Right ventricle myocardium inferior (tissue), 1 donor: ENCODE measurements at places on chromosomes 7 and 10. TPM values are rescaled to one million over a fixed set of nuclear protein-coding genes. Genes with fewer than 3 reads are reported as not detected.

The EPO gene
- total RNA-seq: not detected

The SMARCD3 gene
- total RNA-seq: 110 TPM

GRCh38 chr7:134018306-134018705 lies 108.8 kb upstream of the LRGUK start:
- DNase-seq: no peak

DNA sequence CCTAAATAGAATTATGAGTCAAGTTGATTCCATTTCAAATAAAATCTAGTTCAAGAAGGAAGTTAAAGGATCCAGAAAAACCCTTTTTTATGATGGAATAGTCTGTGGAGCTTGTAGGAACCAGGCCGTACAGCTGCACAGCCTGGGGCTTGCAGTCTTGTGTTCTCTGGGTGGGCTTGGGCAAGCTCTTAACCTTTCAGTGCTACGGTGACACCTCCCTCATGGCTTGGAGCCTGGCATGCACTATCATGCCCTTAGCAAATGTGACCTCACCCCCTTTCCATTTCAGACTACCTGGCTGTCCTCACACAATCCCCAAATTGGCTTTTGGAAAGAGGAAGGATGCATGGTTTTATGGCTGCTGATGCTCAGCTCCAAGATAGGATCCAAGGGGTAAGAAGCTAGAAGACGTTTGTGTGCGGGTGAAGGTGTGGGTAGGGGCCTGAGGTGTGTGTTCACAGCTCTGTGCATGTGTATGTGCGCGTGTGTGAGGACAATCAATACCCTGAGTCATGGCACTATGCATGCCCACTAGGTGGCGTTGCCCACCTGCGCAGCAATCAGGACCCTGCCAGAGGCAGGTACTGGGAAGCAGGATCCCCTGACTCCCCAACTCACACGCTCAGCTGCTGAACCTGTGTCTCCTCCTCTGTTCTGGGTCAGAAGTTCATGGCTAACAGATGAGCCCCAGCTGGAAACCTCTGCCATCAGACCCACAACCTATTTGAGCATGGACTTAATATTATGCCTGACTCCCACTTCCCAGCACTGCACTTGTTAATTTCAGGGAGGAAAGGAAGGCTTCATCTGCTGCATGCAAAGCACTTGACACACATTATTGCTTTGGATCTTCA lies 113.4 kb downstream of the PTPN20 start:
- DNase-seq: peak; percentile 71

DNA sequence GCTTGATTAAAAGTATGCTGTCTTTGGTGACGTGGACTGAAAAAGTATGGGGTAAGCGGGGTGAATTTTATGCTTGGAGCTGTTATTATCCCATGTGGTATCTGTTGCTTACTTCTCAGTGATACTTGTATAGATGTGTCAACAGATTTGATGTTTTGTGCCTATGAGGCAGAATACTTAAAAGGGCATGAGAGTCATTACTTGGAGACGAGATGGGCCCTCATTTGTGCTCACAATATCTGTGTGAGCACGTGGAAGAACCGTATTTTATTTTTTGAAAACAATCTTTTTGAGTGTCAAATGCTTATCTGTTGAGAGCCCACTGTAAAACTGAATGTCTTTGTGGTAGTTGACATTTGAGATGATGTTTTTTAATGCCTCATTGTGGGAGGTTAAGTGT lies 281.9 kb downstream of the EXOC4 start:
- DNase-seq: no peak

The GATA3 gene
- 1.3 TPM for total RNA-seq

The PON1 gene
- total RNA-seq: not detected

GRCh38 chr10:55460008-55460407 lies 659.0 kb upstream of the PCDH15 start:
- no peak for DNase-seq

The NUTM2D gene
- 4.7 TPM for total RNA-seq

DNA sequence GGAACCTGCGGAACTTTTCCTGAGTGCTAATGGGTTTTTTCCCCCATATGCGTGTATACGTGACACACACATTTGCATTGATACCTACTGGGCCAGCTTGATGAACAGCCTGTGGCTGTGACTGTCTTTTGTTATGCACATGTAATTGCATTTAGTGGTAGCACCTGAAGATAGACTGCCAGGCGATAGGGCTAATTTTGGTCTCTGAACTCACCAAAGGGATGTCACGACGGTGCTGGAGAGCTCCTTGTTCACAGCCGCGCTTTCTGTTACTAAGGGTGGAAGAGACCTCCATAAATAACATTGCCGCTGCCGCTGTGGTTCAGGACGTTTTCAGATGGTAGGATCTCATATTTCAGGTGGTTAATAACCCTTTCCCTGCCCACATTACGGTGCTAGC lies 133.2 kb downstream of the CAMK1D start:
- no peak for DNase-seq

DNA sequence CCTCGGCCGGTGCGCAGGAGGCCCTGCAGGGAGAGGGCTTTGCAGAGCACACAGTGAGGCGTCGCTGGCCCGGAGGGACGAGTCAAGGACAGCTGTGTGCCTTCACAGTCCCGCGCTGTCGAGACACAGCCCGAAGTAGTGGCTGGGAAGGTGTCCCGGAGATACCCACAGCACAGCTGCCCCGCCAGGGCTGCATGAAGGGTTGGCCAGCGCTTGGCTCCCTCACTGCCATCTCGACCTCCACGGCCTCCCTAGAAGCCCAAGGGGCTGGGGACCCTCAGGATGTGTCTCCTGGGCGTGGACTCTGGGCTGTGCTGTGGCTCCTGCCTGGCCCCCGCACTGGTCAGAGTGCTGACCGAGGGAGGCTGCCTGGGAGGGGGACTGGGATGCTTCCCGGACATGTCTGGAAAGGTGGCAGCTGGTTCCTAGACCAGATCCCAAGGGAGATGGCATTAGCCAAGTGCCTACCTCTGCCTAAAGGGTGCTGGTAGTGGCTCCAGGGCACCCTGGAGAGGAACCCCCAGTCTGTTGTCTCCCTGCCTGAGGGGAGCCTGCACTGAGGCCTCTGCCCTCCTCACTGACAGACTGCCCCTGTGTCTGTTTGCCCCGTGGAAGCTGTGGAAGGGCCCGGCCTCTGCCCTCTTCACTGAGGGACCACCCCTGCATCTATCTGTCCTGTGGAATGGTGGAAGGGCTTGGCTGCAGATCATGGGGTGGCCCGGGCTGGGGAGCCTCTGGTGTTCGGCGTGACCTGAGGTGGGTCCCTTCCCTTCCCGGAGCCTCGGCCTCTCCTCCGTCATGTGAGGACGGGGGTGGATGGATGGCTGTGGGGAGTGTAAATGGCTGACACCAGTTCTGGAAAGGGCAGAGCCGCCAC lies 5.8 kb downstream of the ELFN1 start:
- no peak for DNase-seq

GRCh38 chr10:93962973-93963372 lies 30.8 kb upstream of the PLCE1 start:
- DNase-seq: no peak

- DNase-seq: no peak
These were observed 79.0 kb upstream of the MACROH2A2 start for GRCh38 chr10:69973678-69974077.

GRCh38 chr10:8315619-8316021 lies 261.1 kb downstream of the GATA3 start:
- DNase-seq: no peak

The CYP3A5 gene
- total RNA-seq: not detected

The ST8SIA6 gene
- total RNA-seq: 9.3 TPM

- no peak for DNase-seq
These were observed 30.0 kb upstream of the WNT16 start for GRCh38 chr7:121298831-121299239.

- DNase-seq: no peak
These were observed 454.3 kb downstream of the PLXNA4 start for GRCh38 chr7:132121987-132122386.

GRCh38 chr7:44971902-44972441 lies 6.8 kb downstream of the MYO1G start:
- DNase-seq: no peak

DNA sequence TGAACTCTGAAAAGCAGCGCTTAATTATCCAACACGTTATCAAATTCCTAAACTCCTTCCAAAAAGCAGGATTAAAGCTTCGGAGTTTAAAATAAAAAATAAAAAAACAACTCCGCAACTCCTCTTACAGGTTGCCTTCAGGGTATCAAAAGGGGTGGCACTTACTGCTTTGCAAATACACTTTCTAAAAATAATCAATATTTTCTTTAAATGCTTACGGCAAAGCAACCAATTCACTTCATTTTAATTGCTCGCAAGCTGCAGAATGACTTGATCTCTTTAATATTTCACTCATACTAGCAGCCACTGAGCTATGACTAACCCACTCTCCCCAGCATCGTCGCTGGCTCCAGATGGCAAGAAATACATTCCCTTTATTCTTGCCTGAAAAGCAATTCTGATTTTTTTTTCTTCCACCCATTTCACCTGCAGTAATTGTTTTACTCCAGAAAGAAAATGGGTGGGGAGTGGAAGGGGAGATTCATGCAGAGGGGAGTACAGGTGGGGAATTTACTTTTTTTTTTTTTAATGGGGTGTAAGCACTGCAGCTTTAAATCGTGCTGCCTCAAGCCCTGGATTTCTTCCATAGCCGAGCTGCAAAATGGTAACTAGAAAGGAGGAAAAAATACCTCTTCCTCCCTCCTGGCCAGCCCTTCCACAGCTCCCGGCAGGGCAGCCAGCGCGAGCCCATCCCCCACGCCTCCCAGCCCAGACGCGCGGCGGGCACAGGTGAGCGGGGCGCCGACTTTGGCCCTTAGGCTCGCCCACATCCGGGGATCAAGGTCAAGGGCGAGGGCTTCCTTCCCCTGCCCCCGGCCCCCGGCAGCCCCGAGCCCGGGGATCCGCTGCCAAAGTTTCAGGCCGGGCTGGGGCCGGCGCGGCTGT lies 54.2 kb upstream of the FHIP2A start:
- DNase-seq: peak; percentile 74

DNA sequence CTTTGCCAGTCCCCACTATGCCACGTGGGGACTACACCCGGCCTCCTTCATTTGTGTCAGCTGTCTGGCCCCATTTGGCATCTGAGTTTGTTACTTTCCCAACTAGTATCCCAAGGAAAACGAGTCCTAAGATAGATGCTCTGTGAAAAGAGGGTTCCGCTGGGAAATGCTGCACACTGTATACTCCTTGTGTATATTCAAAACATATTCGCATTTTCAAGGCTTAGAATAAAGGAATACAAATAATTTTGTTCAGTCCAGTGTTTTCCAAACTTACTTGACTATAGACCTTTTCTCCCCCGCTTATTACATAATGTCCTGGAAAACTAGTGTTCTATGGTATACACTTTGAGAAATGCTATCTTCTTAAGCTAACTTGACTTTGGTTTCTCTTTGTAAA lies 167.8 kb upstream of the IMMP2L start:
- DNase-seq: no peak

DNA sequence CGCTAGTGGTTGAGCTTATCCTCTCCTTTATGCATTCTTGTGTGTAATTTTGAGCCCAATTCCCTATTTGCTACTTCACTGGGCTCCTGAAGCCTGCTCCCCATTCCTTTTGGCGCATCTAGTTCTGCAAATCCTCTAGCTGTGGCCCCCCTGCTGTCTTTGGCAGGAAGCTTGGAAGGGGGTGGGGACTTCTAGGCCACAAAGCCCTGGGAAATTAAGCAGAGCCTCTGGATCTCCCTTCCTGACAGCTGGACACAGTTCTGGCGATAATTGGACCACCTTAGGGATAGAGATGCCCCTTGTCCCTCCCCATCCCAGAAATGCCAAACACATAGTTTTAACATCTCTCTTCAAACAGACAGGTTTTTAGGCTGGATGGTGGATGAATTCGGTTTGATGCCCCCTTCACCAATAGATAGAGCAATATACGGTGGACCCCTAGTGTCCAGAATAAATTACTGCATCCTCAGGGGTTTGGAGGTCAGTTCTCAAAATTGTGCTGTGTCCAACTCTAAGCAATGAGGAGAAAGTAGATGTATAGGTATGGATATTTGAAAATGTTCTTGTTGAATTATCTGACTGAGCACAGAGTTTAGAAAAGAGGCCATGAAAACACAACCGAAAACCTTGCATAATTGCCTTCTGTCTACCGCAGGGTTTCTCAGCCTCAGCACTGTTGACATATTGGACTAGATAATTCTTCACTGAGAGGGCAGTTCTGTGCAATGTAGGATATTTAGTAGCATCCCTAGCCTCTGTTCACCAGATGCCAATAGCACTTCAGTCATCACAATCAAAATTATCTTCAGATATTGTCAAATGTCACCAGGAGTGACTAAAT lies 75.5 kb downstream of the PAPSS2 start:
- no peak for DNase-seq

DNA sequence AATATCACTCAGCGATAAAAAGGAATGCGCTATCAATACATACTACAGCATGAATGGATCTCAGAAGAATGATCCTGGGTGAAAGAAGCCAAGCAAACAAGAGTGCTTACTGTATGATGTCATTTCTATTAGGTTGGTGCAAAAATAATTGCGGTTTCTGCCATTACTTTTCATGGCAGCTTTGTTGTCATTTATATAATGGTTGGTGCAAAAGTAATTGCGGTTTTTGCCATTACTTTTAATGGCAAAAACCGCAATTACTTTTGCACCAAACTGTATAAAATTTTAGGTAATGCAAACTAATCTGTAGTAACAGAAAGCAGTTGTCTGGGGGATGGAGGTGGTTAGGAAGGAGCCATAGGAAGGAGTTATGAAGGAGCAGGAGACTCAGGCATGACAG lies 318.3 kb upstream of the ZMIZ1 start:
- DNase-seq: no peak

The MAP3K8 gene
- 6.7 TPM for total RNA-seq
